AG10803 (cell line): ENCODE measurements at places on chromosomes 7 and 10.
A peak's percentile ranks its signal among the peaks of the same experiment; 100 is the strongest.

GRCh38 chr7:91880016-91880412, 488 bp downstream of the MTERF1 start:
- peak; percentile 13 for DNase-seq

DNA sequence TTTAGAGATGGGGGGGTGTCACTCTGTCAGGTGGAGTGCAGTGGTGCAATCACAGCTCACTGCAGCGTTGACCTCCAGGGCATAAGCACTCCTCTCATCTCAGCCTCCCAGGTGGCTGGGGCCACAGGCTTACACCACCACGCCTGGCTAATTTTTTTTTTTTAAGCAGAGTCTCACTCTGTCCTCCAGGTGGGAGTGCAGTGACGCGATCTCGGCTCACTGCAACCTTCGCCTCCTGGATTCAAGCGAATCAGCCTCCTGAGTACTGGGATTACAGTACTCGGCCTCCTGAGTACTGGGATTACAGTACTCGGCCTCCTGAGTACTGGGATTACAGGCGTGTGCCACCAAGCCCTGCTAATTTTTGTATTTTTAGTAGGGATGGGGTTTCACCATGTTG, 23.6 kb upstream of the PPIA start:
- no peak for DNase-seq

DNA sequence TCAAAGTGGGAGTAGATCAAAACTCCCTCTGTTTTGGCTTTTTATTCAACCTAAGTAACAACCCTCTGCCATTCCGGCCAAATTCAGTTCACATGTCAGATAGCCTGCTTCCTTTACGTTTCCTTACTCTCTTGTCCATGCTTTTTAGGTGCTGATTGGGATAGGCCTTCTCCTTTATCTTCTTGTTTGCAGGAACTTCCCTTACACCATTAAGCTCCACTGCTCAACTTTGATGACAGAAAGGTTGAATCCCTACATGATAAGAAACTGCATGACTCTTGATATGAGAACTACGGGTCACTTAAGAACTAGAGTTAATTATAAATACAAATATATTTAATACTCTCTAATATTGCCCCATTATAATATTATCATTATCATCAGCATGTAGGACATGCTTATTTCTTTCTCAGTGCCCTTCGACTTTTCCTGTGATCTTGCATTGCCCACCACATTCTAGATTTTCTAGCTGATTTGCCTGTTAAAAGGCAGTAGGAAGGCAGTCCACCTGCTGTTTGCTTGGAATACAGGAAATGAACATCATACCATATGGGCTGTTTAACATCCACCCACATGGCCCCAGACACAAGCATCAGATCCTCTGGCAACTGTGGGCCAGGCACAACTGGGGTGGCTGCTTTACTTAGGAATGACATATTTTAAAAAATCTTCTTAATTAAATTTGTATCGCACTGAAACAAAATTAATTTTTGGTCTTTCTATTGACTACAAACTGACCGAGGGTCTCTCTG, 59.7 kb upstream of the CCDC6 start:
- DNase-seq, result no peak

DNA sequence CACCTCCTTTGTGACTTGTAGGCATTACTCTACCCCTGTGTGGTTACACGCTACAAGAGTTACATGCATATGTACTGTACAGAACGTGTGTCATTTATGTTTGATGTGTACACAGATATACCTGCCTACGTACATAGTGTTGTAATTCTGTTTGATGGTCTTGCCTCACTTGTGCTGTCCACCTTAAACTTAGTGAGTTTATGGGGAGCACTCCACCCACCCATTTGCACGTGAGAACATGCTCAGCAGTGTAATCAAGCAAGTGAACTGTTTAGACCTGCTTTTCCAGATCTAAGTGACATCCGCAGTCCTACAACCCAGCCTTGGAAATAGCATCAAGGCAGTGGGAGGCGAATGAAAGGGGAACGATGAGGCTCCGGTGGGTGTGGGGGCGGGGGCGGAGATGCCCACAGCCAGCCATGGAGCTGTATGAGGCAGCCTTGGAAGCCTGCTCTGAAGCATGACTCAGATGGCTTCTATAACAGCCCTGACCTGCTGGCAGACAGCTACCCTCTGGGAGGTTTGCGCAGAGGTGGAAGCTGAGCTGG, 52.1 kb downstream of the SUFU start:
- DNase-seq, result peak; percentile 47

GRCh38 chr7:132001146-132001545, 444.7 kb upstream of the PODXL start:
- DNase-seq, result no peak
